ENCODE measurements at places on chromosomes 11 and 22.
A peak's percentile ranks its signal among the peaks of the same experiment; 100 is the strongest.

DNA sequence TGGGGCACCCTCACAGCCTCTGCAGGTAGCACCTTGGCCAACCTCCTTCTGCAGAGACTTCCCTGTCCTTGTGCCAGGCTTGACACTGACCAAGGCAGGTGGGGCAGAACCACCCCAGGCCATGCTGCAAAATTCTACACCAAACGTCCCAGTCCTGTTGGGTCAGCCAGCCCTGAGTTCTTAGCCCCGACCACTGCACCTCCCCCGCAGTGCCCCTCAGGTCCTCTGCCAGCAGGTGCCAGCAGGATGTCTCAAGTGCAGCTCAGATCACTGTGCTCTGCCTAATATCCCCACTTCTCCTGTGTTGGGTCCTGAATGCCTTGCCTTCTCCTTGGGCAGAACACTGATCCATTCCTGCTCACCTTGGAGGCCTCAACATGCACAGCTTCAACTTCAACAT, 999.7 kb downstream of the TBC1D22A start:
- no peak for DNase-seq

- DNase-seq: no peak
Measured at GRCh38 chr11:26696330-26696729, 25.5 kb downstream of the SLC5A12 start.

- DNase-seq: peak; percentile 41
Measured at GRCh38 chr22:42949159-42949558, 65.8 kb downstream of the PACSIN2 start.

DNA sequence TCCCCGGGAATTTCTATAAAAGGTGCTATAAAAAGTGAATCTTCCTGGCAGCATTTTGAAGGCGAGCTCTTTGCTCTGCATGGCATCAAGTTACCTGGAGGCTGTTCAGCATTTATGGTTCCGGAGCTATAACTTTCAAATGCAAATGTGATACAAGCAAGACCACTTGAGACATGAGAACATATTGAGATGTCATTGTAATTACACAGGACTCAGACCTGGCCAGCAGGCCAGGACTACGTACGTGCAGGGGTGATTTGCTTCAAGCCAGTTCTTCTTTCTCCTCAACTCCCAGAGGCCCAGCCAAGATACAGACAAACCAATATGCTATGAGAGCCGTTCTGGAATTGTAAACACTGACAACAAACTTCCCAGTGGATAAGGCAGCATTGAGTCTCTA, 227.4 kb upstream of the FAT3 start:
- DNase-seq: no peak

DNA sequence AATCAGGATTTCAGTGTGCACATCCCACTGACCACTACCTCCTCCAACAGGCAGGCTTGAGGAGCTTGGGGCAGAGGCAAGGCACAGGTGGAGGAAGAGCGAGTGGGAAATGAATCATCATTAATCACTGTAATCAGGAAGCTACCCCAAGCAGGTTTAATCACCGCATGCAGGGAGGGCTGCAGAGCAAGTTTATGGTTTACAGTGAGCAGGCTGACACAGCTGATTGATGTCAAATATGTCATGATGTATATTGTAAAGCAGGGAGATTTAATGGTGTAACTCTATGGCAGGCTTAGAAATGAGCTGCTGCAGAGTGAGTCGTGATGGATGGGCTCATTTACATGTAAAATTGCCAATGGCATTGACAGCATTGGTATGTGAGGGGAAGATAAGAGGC, 441.0 kb downstream of the NTM start:
- no peak for DNase-seq

DNA sequence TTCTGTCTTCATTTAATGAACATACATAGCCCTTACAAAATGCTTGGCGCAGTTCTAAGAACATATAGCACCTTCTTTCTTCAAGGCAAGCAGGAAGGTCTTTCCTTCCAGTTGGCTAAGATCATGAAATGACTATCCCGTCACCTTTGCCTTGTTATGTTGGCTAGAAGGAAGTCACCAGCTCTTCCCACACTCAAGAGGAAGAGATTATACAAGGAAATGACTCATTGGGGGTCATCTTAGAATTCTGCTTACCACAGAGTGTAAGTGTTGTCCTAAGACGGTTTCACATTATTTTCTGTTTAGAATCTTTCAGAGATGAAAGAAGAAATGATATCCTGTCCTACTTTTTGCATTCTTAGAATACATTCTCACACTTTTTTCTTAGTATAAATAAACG, 808.0 kb upstream of the LUZP2 start:
- peak; percentile 21 for DNase-seq

GRCh38 chr22:20937031-20937793, 20.0 kb downstream of the CRKL start:
- no peak for DNase-seq

DNA sequence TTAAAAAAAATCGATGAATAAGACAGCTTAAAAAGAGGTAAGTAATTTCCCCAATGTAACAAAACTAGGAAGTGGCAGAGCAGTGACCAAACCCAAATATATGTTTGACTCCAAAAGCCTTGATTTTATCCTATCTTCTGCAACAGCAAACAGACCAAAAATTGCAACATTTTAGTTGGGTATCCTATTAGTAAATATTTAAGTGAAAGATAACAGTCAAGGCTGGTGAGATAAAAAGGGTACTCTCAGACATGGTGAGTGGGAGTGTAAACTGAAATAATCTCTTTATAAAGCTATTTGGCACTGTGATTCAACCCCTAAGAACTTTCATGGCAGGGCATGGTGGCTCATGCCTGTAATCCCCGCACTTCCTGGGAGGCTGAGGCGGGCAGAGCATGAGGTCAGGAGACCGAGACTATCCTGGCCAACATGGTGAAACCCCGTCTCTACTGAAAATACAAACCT, 1.9 kb upstream of the RDX start:
- DNase-seq: no peak

GRCh38 chr11:128598506-128599150, 11.3 kb upstream of the ETS1 start:
- no peak for DNase-seq

GRCh38 chr11:17649696-17650095, 69.7 kb upstream of the MYOD1 start:
- no peak for DNase-seq

DNA sequence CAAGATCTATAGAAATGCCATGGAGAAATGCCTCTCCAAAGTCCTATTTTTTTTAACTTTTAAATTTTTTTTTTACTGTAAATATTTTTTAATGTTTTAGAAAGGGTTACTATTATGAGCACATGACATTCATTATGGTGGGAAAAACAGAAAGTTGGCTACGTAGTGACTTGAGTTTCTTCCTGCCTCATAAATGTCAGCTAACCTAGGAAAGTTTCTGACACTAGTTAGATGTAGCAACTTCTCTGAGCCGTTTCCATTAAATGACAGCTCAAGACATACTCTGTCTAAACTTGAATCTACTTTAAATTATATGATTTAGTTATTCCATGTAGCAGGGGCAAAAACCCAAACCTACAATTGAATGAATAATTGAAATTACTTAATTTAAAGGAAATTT, 18.4 kb upstream of the CTSC start:
- no peak for DNase-seq

Data from LoVo (cell line).